ENCODE measurements at places on chromosomes 7 and 10. TPM values are rescaled to one million over a fixed set of nuclear protein-coding genes. Genes with fewer than 3 reads are reported as not detected.
A peak's percentile ranks its signal among the peaks of the same experiment; 100 is the strongest.

- H3K4me3 ChIP-seq = no peak overlapping the region
- DNase-seq = no peak
- H3K4me1 ChIP-seq = no peaks in the 10 kb centered on the region
These were observed 52.9 kb downstream of the RELN start for GRCh38 chr7:103936558-103936957.

GRCh38 chr10:129078346-129078745 lies 388.7 kb upstream of the MGMT start:
- H3K27me3 ChIP-seq = no peaks in the 10 kb centered on the region
- no peak overlapping the region for H3K4me3 ChIP-seq
- DNase-seq = no peak
- H3K4me1 ChIP-seq = no peaks in the 10 kb centered on the region

AGR3 gene
- total RNA-seq = not detected

CPA2 gene
- total RNA-seq = not detected

DNA sequence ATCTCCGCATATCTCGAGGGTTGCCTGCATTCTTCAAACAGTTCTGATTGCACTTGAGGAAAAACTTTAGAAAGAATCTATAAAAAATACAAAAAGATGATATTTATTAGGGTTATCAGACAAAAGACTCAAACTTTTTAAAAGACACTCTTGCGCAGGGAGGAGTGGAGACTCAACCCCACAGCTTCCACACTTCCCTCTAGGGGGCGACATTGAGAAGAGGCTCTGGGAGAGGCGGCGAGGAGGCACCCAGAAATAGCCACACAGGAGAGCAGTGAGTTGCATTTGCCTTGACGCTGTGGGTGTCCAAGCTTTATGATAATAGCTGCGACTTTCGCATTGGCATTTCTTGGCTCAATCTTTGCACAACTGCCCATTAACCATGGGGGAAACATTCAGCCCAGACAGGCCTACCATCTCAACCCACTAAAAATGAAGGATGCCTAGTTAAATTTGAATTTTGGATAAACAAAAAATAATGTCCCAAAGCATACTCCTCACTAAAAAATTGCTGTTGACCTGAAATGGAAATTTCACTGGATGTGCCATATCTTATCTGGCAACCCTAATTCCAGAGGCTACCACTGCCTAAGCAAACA lies 86.2 kb downstream of the EBF3 start:
- H3K4me1 ChIP-seq = peaks cover 9% of the 10 kb centered on the region
- peaks cover 20% of the 10 kb centered on the region for H3K36me3 ChIP-seq
- H3K4me3 ChIP-seq = no peak overlapping the region
- peak; percentile 80 for DNase-seq
- no peaks in the 10 kb centered on the region for H3K27me3 ChIP-seq
- no peak overlapping the region for H3K27ac ChIP-seq

DNA sequence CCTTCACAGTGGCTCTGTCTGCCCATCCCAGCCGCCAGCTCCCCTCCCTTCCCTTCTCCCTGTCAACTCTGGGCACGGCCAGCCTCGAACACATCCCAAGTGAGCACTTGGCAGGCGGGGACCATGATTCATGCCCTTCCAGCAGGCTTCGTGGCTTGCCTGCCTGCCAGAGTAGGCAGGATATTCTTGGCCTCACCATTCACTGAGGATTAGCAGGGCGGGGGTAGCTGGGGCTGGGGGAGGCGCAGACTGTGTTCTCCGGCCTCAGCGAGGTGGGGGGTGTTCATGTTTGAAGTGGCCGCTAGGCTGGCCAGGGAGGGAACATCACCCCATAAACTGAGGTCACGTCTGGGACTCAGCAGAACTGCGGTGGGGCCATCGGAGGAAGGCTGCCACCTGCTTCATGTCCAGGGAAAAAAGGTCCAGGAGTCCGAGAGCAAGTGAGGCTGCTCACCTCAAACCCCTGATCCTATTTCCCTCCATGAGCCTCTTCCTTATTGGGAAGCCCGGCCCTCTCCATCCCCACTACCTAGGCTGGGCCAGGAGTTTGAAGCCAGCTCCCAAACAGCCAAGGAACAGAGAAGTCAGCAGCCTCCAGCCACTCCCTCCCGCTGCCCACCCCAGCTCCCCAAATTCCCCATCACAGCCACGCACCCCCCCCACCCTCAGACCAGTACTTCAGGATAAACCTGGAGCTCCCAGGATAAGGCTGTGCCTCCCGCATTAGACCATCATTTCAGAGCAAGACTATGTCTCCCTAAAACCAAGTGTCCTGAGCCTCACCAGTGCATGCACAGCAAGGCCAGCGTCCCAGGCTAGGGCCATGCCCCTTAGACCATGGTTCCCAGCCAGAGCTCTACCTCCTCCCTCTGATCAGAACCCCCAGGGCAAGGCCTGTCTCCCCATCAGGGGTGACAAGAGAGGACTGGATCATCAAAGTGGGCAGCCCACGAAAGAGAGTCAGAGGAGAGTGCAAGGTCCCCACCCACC lies 42.8 kb upstream of the RABGEF1 start:
- peak overlapping the region; percentile 56 for H3K27ac ChIP-seq
- H3K4me3 ChIP-seq = no peak overlapping the region
- peaks cover 22% of the 10 kb centered on the region for H3K36me3 ChIP-seq
- peak; percentile 96 for DNase-seq

- no peaks in the 10 kb centered on the region for H3K27me3 ChIP-seq
- peak; percentile 89 for DNase-seq
- H3K4me1 ChIP-seq = no peaks in the 10 kb centered on the region
- H3K36me3 ChIP-seq = no peaks in the 10 kb centered on the region
- H3K27ac ChIP-seq = no peak overlapping the region
- no peak overlapping the region for H3K4me3 ChIP-seq
These were observed 174.5 kb upstream of the HDAC9 start for GRCh38 chr7:18320971-18321567.

DNA sequence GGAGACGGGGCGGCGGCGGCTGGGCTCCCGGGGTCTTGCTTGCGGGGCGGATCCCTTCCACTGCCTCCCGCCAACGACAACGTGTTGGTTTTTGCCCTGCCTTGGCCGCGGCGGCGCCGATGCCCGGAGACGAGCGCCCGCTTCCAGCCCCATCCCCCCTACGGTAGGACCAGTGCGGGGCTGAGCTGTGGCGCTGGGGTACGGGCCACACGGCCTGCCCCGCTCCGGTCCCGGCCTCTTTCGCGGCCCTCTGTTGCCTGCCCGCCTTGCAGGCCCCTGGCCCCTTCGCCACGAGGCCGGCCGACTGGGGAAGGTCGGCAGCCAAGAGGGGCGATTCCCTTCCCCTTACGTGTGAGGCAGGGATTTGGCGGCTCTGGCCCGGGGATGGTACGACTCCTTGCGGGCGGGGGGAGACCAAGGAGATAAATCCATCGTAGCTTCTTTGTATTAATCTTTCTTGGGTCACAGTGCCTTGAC lies 488 bp downstream of the EIF4H start:
- peak; percentile 85 for DNase-seq
- H3K27ac ChIP-seq = peak overlapping the region; percentile 90
- H3K4me3 ChIP-seq = peak overlapping the region; percentile 90
- H3K4me1 ChIP-seq = peaks cover 40% of the 10 kb centered on the region

DNA sequence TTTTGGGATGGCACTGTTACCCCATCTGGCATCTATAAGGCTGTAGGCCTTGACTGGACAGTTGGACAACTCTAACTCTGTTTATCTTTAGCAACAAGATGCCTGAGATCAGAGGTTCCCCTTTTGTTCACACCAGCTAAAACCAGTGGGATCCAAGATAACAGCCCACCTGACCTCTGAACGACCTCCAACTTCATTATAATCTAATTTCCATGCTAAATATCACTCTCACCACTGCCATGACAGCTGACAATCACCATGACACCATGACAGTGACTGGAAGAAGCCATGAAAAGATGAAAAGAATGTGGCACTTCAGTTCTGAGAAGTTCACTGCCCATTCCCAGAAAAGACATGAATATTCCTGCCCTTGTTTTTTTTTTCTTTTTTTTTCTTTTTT lies 281.4 kb upstream of the TAC1 start:
- H3K4me3 ChIP-seq = no peak overlapping the region
- H3K27me3 ChIP-seq = no peaks in the 10 kb centered on the region
- no peaks in the 10 kb centered on the region for H3K4me1 ChIP-seq
- H3K36me3 ChIP-seq = no peaks in the 10 kb centered on the region

DNA sequence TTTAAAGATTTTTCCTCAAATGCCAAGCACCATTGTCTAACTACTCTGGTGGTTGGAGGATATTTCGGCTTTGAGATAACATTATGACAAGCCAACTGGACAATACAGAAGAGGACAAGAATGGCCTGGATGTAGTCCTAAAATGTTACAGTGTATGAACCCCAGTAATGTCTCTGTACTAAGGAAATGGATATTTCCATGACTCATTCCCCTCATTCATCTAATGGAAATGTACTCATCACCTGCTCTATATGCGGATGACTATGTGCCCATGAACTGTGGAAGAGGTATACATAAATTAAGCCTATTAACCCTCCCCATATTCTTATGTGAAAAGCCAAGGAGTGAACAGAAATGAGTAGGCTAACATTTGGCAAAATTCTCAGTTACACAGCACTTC lies 207.9 kb downstream of the CACNA2D1 start:
- no peaks in the 10 kb centered on the region for H3K27me3 ChIP-seq
- DNase-seq = peak; percentile 27
- no peak overlapping the region for H3K27ac ChIP-seq
- no peak overlapping the region for H3K4me3 ChIP-seq
- no peaks in the 10 kb centered on the region for H3K36me3 ChIP-seq

RPEL1 gene
- total RNA-seq = 0.29 TPM

DNA sequence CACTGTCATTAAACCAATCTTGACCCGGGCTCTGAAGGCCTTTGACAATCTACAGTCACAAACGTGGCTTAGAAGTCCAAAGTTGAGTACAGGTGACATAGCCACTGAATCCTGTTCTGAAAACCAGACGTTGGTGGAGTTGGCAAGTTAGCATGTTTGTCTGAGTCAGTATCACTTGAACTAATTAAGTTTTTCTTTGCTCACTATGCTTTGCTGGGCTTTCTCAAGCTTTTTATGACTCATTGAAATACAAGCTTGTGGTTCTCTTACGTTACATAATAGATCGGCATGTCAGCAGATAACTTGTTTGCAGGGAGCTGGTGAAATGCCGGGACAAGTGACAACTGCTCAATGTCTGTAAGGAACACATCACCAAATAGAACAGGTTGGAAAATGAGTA lies 53.8 kb downstream of the ARL5B start:
- peaks cover 4% of the 10 kb centered on the region for H3K4me1 ChIP-seq
- H3K27ac ChIP-seq = no peak overlapping the region
- peaks cover 4% of the 10 kb centered on the region for H3K27me3 ChIP-seq
- DNase-seq = peak; percentile 88

CRYGN gene
- 0.59 TPM for total RNA-seq

MOGAT3 gene
- not detected for total RNA-seq

- no peak for DNase-seq
- no peaks in the 10 kb centered on the region for H3K27me3 ChIP-seq
- H3K36me3 ChIP-seq = peaks cover 4% of the 10 kb centered on the region
- H3K4me1 ChIP-seq = no peaks in the 10 kb centered on the region
- H3K27ac ChIP-seq = no peak overlapping the region
These were observed 74.6 kb downstream of the CACUL1 start for GRCh38 chr10:118680197-118680596.

- no peak overlapping the region for H3K27ac ChIP-seq
- H3K4me3 ChIP-seq = no peak overlapping the region
- no peaks in the 10 kb centered on the region for H3K27me3 ChIP-seq
- H3K36me3 ChIP-seq = peaks cover 27% of the 10 kb centered on the region
These were observed 98.8 kb downstream of the CUX1 start for GRCh38 chr7:101916041-101916800.

SPDYE6 gene
- not detected for total RNA-seq

- H3K4me3 ChIP-seq = no peak overlapping the region
- H3K27me3 ChIP-seq = no peaks in the 10 kb centered on the region
- DNase-seq = no peak
- no peaks in the 10 kb centered on the region for H3K4me1 ChIP-seq
These were observed 244.7 kb upstream of the CELF2 start for GRCh38 chr10:10772874-10773508.

DNA sequence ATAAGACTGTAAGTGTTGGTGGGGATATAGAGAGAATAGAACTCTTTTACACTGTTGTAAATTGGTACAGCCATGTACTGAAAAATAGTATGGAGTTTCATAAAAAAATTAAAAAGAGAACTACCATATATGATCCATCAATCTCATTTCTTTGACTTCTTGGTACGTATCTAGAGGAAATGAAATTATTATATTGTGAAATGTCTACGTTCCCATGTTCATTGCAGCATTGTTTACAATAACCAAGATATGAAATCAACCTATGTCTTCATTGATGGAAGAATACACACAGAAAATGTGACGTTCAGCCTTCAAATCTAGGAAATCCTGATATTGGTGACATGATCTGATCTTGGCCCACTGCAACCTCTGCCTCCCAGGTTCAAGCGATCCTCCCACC lies 32.0 kb downstream of the SHOC2 start:
- DNase-seq = no peak
- H3K27ac ChIP-seq = no peak overlapping the region
- peaks cover 4% of the 10 kb centered on the region for H3K36me3 ChIP-seq
- H3K4me1 ChIP-seq = peaks cover 10% of the 10 kb centered on the region
- no peaks in the 10 kb centered on the region for H3K27me3 ChIP-seq

ARID5B gene
- total RNA-seq = 94.1 TPM

DNA sequence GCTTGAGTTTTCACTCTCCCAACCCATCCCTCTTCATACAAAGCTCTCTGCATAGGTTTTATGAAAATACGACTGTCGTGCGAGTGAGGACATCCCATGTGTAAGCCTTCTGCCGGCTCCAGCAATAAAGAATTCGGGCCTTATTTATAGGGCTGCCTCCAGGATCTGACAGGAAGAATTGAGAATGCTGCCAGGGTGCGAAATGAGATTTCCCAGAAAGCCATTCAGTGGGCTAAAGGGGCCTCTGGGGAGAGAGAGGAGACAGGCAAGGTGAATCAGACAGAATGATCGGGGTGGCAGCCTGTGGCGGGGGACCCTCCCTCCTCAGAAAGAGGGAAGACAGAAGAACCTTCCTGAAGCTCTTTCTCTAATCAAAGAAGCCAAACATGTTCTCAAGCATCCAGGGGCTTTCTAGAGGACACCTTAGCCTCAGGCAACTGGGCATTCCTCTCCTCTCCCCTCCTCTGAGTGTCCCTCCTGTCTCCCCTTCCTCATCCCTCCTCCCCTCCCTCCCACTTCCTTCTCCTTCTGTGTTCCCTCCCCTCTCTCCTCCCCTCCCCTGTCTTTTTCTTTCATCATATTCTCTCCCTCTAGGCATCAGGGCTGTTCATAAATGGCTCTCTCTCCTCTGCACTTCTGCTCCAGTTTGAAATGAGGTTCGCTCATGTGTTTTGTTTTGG lies 410.9 kb downstream of the TYW1 start:
- no peak for DNase-seq
- H3K36me3 ChIP-seq = no peaks in the 10 kb centered on the region
- no peak overlapping the region for H3K4me3 ChIP-seq
- no peaks in the 10 kb centered on the region for H3K4me1 ChIP-seq

USP6NL gene
- total RNA-seq = 14.1 TPM

- no peaks in the 10 kb centered on the region for H3K4me1 ChIP-seq
- DNase-seq = no peak
- no peak overlapping the region for H3K27ac ChIP-seq
- no peaks in the 10 kb centered on the region for H3K36me3 ChIP-seq
- no peak overlapping the region for H3K4me3 ChIP-seq
These were observed 307.0 kb upstream of the IMMP2L start for GRCh38 chr7:111869280-111869679.

Data from osteoblast (primary cell).